GM12865 (cell line): ENCODE measurements at places on chromosomes 6 and 20.

DNA sequence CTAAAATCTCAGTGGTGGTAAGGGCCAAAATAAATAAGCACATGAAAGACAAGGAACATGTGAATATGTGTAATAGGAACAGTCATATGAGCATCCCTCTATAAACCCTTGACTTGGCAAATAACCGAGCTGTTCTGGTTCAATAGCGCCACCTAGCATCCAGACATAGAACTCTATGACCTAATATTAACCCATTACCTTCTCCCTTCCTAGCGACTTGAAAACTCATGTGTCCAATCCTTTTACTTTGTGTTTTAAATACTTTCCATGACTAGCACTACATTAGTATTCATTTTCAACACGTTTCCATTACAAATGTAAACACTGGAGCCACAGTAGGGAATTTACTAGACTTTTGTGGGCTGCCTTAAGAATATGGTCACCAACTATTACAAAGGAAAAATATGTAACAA is 279.7 kb downstream of the UST start:
- DNase-seq: peak; percentile 55

GRCh38 chr6:34227761-34228421 is 8.8 kb upstream of the HMGA1 start:
- no peak for DNase-seq

DNA sequence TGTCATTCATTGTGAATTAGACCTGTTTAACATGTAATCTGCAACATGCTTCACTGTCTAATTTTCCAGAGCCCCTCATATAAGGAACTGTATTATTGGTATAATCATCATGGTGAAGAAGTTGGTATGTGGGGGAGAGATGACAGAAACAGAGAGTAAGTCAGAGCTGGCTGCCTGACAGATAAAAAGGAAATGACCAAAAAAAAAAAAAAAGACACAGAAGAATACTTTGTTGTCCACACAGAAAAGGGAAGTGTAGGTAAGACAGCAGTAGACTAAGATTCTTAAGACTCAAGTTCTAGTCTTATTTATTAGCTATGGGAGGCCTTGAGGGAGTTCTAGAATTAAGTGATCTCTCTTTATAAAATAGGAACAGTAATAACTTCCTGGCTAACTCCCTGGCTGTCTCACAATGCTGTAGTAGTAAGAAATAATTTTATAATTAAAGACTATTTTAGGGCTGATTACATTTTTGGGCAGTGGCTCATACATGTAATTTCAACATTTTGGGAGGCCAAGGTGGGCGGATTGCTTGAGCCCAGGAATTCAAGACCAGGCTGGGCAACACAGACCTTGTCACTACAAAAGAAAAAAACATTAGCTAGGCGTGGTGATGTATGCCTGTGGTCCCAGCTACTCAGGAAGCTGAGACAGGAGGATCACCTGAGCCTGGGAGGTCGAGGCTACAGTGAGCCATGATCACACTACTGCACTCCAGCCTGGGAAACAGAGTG is 102.5 kb downstream of the PRL start:
- DNase-seq: peak; percentile 43

DNA sequence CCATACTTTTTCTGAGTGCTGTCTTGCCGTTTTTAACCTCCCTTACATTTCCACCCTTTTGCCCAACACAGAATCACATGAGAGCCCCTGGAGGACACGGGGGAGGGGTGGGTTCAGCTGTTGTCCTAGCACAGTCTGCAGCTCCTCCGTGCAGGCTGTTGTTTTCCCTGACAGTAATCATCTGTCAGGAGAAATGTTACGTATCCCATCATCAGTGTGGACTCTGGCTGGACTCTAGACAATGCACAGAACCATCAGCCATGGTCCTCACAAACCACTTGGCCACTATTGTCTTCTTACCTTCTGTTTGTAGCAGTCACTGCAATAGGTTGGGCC is 92.1 kb downstream of the RIN2 start:
- no peak for DNase-seq

DNA sequence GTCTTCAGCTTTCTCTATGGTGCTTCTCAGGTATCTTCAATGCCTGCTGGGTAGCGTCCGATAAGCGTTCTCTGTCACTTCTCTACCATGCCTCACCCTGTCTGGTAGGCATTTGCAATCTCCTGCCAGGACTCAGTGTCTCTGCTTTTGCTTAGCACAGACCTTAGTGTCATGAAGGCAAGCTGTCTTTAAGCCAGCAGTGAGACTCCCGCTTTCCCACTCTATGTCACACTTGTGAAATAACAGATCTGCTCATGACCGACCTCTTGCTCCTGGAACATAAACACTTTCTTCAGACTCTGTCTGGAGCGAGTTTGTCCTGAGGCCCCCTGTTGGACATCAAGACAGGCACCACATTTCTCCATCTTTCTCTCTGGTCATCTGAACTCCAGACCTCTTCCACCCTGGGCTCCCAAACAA is 17.0 kb downstream of the ADGRB3 start:
- DNase-seq: no peak

GRCh38 chr20:9408422-9409300 is 105.7 kb upstream of the LAMP5 start:
- DNase-seq: no peak

GRCh38 chr6:169575821-169576220 is 126.0 kb downstream of the WDR27 start:
- DNase-seq: no peak
